Activated CD4-positive, alpha-beta memory T cell treated with anti-CD3 and anti-CD28 coated beads for 36 hours (primary cell): ENCODE measurements at places on chromosomes 13 and 19.

DNA sequence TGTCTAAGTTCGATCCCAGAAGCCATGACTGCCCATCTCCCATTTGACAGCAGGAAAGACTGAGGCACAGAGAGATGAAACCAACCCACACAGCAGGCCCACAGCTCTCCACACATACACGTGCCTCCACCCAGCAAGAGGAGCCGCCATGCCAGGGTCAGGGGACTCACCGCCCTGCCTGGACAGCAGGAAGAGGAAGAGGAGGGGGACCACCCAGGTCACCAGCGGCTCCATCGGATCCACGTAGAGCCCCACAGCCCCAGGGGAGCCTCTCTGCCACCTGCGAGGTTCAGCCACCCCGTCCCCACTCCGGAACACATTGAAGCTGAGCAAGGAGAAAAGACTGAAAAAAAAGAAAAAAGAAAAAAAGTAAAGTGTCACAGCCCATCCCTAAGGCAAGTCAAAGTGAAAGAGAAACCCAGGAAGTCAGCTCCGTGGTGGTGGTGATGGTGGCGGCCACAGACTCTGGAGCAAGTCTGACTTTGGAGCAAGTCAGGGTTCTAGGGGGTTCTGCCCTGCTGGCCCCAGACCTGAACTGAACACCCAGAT is at the start of gene IL12RB1:
IL12RB1 (minus strand) TSS at position 345 of the 549 bp plus-strand sequence; CDS start at position 234, 111 bp downstream.
- DNase-seq = peak; percentile 82

- peak; percentile 15 for DNase-seq
Observed at GRCh38 chr19:29810504-29810871, 1.3 kb upstream of the CCNE1 start.

- no peak for DNase-seq
Observed at GRCh38 chr13:108855737-108856387, 226.5 kb downstream of the MYO16 start.

DNA sequence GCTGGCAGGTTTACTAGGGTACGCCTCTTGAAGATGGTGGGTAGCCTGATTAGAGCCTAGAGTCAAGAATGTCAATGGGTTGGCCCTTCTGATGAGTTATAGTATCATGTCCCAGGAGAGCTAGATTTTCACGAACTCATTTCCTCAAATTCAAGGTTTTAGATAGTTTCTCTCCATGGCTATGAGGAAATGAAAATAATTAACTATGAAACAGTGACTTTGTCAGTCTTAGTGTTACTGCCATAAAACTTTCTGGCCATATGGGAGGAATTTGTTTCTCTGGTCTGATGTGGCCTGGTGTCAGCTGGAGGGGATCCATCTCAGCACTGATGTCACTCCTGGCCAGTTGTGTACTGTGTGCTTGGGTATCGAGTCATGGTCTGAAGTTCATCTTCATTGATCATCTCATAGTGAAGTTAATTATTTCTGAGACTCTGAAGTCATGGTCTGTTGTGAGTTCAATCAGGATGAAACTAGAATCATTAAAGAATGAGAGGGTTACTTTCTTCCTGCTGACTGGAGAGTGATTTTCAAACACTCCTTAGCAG is 49.4 kb upstream of the TNFSF11 start:
- no peak for DNase-seq

- DNase-seq = no peak
Observed at GRCh38 chr13:59368693-59369092, 795.0 kb downstream of the DIAPH3 start.

GRCh38 chr19:17888260-17888659 is 16.5 kb downstream of the SLC5A5 start:
- no peak for DNase-seq

- no peak for DNase-seq
Observed at GRCh38 chr13:110248449-110249143, 58.4 kb downstream of the COL4A1 start.

DNA sequence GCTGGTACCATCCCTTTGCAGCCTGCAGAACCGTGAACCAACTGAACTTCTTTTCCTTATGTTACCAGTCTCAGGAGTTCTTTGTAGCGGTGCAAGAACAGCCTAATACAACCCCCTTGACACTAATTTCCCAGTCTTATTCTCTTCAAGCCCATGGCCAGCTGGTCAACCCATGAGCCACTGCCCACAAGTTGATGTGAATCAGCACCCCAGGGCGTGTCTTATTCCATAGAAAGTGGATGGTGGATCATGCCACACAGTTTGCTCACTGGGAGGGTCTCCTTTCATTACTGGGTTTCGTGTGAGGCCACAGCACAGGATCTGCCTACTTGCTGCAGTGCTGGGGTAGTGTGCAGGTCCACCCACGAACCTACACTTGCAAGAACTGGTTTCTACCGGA is 27.0 kb downstream of the TEX29 start:
- no peak for DNase-seq

- DNase-seq = no peak
Observed at GRCh38 chr19:45764475-45764874, 4.6 kb downstream of the SIX5 start.

DNA sequence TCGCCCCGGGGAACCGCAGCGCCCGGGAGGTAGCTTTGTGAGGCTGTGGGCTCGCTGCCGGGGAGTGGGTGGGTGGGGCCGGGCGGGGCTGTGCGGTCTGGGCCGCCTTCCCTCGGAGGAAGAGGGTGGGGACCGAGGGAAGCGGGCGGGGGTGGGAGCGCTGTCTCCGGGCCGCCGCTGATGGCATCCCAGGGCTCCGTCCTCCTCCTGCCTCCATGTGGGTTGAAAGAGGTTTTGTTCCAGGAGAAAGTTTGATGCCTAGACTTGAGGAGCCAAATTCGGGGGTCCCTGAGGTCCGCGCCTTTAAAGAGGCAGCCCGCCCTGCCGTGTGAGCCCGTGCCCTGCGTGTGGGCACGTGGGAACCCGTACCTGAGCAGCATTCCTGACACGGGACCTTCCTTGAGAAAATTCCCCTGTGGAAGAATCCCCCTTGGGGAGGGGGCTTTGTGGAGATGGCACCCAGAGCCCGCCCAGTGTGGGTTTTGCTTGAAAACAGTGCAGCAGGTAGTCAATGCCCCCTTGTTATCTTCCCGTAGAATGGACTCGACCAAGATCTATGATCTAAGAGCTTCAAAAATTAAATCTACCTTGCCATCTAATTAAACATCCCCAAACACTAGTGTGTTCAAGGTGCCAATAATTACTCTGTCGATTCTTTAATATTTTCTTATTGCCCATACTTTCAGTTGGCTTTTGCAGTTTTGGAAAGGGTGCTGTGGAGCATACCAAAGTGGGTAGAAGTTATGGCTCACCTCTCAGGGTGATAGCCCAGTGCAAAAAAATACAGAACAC is 107.8 kb downstream of the RXFP2 start:
- no peak for DNase-seq

DNA sequence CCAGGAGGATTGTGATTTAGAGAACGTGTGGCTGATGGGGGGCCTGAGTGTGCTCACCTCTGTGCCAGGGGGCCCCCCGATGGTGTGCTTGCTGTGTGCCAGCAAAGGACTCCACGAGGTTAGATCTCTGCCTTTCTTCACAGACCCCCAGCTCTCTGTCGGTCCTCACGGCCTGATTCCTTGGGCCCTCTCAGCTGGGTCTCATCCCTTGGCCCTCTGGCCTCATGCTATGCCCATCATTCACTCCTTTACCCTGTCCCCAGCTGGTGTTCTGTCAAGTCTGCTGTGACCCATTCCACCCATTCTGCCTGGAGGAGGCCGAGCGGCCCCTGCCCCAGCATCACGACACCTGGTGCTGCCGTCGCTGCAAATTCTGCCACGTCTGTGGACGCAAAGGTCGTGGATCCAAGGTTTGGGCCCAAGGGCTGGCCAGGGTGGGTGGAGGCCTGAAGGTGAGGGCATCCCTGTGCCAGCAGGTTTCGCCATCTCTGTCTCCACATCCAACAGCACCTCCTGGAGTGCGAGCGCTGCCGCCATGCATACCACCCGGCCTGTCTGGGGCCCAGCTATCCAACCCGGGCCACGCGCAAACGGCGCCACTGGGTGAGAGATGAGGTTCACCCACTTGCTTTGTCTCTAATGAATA is 7.5 kb downstream of the KMT2B start:
- no peak for DNase-seq
